ENCODE measurements at places on chromosomes 1 and 21. TPM values are rescaled to one million over a fixed set of nuclear protein-coding genes. Genes with fewer than 3 reads are reported as not detected.

DNA sequence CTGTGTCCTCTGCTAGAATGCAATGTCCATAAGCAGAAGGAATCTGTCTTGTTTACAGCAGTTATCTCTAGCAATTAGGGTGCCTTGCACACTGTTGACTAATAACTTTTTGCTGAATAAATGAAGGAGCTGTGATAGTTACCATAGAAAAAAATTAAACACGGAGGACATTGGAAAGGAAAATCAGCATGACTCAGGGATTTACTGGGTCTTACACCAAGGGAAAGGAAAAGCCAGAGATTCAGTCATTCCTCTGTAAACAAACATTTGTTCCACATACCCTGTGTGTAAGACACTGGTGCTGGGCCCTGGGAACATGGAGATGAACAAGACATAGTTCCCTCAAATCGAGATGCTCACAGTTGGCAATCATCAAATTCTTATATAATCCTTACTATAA is 183.3 kb downstream of the PTGER3 start:
- no peak for DNase-seq

GRCh38 chr1:156419854-156420204 is 50.8 kb downstream of the RHBG start:
- DNase-seq: no peak

GRCh38 chr1:150261367-150261766 is 3.8 kb downstream of the CA14 start:
- no peak for DNase-seq

DNA sequence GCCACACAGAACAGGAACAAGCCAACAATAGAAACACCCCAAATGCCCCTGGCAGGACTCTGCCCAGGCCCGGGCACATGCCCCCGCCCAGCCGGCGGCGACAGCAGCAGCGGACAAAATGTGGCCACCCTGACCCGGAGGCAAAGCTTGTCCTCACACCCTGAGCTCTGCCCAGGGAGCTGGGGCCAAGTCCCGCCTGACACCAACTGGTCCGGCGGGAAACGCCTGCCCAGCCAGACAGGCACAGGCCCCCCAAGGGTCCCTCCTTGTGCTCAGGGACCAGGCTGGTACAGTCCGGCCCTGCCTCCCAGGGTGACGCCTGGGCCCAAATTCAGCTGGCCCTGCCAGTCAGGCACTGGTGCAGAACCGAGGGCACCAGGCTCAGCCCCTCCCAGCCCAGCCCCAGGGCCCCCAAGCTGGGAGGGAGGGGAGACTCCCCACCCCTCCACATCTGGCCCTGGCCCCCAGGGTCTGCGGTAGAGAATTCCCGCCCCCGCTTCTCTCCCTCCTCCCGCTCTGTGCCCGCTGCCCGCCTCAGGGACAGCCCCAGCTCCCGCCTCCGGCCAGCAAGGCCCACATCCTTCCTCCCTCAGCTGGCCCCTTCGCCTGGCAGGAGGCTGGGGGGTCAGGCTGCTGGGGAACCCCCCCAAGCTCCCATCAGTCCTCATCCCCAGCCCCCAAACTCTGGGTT is 2.0 kb downstream of the AHDC1 start:
- no peak for DNase-seq

- DNase-seq: no peak
Observed at GRCh38 chr1:171637928-171638576, 14.4 kb downstream of the MYOC start.

- DNase-seq: no peak
Observed at GRCh38 chr1:205396967-205397616, 24.8 kb downstream of the LEMD1 start.

DNA sequence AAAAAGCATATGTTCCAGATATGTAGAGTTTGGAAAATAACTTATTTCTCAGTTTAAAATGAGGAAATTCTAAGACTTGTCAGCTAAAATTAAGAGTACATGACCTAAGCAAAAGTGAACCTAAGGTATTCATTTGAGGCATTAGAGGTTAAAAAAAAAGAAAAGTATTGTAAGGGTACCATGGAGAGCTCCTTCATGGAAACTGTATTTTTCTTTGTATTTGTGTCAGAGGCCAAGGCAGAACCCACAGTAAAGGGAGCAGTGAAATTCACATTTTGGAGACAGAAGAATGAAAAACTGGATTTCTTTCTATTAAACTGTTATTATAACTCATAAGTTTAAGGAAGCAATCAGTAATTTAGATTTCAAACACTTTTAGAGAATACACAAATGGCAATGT is 1494.8 kb downstream of the KCNT2 start:
- peak; percentile 3 for DNase-seq

GRCh38 chr1:25826571-25826970 is 6.8 kb downstream of the MTFR1L start:
- DNase-seq: no peak

GRCh38 chr1:223179786-223180185 is 36.7 kb upstream of the TLR5 start:
- no peak for DNase-seq

DNA sequence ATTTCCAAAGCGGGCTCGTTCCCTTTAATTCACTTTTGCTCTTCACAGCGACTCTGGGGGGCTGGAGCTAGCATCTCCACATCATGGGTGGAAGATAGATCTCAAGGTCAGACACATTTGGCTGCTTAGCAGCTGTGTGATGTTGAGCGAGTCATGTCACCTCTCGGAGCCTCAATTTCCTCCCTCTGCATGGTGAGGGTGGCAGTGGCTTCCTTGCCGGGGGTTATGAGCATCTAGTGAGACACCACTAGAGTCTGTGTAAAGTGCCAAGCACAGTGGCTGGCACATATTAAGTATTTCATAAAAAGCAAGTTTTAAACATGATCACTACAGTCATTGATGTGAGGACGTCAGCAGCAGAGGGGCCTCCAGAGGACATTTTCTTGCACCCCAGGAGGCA is 16.9 kb upstream of the ECE1 start:
- no peak for DNase-seq

DNA sequence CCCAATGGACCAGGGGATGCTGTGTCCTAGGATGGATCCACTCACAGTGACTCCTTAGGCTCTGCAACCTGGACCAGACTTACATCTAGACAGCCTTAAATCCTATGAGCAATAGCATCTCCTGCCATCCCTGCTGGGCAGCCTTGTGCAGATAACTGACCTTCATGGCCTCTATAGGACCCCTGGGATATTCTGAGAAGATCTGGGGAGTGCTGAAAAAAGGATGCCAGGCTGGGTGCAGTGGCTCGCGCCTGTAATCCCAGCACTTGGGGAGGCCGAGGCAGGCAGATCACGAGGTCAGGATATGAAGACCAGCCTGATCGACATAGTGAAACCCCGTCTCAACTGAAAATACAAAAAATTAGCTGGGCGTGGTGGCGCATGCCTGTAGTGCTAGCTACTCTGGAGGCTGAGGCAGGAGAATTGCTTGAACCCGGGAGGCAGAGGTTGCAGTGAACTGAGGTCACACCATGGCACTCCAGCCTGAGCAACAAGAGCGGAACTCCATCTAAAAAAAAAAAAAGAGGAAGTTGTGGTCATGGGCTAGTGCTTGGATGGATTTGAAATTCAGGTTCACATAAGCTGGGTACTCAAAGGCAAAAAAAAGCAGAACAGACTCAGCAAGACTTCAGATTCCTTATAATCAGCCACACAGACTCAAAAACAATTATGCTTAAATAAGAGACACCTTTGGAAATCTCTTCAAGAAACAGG is 10.9 kb upstream of the SH2D1B start:
- DNase-seq: no peak

DNA sequence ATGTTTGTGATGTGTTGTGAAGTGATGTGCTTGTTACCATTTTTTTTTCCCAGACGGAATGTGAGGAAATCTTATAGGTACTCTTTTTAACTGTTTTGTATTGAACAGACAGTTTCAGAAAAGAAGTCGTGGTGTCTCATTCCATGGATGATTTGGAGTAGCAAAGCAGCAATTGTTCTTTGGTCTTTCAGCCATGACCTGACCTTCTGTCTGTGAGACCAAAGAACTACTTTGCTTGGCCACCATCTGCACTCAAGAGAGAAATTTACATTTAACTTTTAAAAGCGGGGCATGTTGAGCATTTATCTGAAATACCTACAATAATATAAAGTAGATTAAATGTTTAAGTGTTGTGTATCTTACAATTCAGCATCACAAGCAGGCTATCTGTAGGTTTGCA is 90.2 kb downstream of the SDCCAG8 start:
- no peak for DNase-seq

DNA sequence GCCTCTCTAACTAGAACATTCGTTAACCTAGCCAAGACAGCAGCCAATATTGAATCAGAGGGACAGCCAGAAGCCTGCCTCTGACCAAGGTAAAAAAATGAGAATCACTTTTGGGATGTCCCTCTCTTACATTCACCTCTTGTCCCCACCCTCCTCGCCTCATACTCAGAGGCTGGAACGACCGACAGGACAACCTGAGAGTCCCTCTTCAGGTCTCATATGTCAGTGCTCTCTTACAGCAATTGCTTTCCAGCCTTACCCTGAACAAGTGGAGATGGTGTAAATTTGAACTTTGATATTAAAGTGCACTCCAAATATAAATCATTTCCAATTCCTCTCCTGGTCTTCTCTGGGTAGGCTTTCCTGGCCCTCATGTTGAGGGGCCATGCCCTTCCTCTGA is 327.5 kb downstream of the KCTD3 start:
- DNase-seq: no peak

DNA sequence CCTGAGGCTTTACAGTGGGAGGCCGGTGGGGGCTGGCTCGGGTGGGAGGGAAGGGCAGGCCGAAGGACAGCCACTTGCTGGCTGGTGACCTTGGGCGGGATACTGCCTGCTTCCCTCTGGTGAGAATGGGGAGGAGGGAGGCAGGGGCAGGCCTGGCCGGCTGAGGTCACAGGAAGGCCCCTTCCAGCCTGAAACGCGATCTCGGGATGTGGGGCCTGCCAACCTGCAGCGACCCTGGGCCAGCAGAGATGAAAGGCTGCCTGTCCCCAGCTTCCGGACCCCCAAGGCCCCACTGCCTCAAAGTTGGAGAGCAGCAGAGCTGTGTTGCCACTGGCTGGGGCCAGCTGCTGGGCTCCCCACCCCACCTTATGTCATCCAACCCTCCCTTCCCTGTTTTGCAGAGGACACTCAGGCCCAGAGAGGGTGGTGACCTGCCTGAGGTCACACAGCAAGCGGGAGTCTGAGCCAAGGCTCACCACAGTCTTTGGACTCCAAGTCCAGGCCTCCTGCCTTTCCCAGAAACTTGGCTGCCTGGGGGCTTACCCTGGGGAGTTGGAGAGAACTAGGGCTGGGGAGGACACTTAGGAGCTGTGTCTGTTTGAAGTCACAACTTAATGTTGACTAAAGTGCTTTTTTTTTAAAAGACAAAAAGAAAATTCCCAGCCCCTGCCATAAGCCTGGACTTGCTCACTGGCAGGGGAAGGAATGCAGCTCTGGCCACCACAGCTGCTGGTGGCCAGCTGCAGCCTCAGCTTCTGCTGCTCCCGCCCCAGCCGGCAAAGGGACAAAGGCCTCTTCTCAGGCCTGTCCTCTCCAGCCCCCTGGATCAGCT is 14.8 kb upstream of the WASF2 start:
- DNase-seq: peak; percentile 88

DNA sequence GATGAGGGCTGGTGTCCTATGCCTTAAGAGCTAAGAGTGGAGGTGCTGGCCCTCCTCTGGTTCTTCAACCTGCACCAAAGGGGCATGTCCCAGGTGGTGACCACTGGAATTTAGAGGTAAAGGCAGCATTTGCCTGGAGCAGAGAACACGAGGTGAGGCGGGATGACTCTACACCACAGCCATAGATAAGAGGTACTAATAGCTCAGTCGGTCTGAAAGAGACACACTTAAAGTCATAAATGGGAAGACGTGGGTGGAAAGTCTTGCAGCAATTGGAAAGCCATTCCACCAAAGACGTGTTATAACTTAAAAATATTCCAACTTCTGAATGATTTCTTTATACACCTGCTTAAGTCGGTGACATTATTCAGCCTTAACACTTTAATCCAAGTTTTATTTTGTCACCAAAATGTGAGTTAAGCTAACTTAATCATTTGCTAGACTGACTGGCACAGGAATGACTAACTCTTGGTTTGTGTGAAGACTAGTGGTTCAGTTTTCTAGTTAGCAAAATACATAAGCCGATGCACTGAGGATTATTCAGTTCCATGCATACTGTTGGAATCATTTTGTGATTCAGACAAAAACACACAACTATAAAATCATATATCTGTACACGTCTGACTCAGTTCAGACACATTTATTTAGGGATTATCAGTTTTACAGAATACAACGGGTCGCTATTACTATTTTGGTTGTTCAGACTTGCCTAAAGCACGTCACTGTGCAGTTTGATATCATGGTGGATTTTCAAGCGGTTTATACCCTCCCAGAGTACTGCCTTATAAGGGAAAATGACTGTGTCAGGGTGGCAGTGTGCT is 4.6 kb upstream of the ETS2 start:
- no peak for DNase-seq

- no peak for DNase-seq
Observed at GRCh38 chr1:182476625-182477024, 26.7 kb downstream of the RGSL1 start.

DNA sequence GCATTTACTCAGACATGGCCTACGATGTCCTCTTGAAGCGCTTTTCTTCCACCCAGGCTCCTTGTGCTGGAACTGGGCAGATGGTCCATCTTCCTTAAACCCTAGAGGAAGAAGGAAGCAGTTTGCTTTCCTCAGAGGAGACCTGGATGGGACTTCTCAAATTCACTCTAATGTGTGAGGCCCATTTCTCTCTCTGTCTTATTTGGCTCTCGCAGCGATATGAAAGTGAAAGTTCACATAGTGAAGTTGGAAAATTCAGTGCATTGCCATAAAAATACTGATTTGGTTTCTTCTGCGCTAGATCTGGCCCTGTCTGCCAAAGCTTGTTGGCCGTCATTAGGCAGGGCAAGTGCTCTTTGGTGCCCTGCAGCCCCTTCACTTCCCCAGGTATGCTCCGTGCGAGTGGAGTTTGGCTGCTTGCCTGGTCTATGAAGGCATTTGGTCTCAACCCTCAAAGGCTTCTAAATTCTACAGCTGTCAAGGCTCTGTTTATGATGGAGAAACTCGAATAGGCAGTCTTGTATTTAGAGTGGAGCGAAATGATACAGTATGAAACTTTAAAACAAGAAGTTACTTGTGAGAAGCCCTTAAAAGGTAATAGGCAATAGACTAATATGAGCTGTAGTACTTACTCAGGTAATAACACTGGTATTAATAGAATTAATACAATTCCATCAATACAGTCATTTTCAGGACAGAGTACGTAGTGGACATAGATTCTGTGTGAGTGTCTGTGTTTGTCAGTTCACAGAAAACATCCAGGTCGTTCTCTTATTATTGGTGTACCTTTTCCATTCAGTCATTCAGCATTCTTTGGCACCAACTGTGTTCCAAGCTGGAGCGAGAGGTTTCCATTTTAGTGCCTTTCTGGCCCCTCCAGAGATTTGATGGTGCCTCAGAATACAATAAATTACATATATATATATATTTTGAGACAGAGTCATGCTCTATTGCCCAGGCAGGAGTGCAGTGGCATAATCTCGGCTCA is 20.5 kb downstream of the SZRD1 start:
- no peak for DNase-seq

The ARTN gene
- 1.2 TPM for polyA plus RNA-seq

The UMODL1 gene
- polyA plus RNA-seq: 0.22 TPM

The GUCA2A gene
- polyA plus RNA-seq: not detected

The S100A7A gene
- not detected for polyA plus RNA-seq

The SPRR1A gene
- not detected for polyA plus RNA-seq

The MAP10 gene
- 6.8 TPM for polyA plus RNA-seq

The THBS3 gene
- polyA plus RNA-seq: 49.6 TPM

The TP73 gene
- polyA plus RNA-seq: 0.55 TPM
